Activated CD4-positive, alpha-beta T cell treated with anti-CD3 and anti-CD28 coated beads for 36 hours (primary cell): ENCODE measurements at places on chromosomes 2 and 18.

- no peak for DNase-seq
These were observed 136.2 kb downstream of the LAMA3 start for GRCh38 chr18:23825496-23825895.

DNA sequence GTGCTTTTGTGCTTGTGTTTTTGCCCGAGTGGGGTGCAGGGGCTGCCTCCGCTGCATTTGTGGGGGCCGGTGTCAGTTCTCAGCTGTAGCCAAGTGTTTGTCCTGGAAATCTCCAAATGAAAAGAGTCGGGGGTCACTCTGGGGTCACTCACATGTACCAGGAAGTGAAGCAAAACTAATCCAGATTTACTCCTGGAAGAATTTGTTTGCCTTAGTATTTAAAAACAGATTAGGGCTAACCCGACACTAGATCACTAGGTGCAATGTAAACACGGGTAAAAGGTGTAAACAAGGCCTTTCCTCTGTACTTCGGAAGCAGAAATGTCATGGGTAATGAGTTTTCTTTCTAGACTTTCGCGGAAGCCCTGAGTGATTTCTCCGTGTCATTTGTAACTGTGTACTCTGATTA, 50.3 kb downstream of the GBX2 start:
- DNase-seq, result no peak

- no peak for DNase-seq
These were observed 101.8 kb upstream of the RPE start for GRCh38 chr2:209900638-209901037.

DNA sequence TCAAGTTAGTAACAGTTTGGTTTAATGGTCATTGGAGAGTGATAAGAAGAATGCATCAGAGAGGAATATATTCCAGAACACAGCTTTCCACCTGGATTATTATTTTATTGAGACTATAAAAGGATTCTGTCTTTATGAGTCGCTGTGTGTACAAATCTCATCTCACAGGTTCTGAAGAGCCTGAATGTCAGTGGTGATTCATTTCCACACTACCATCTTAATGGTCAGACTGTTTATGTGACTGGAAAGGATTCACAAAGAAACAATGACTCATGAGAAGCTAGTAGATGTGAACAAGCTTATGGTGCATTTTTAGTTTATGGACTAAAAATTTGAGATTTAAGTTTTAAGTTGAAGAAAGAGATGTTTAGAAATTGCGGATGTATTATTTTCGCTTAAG, 685.4 kb upstream of the NRXN1 start:
- no peak for DNase-seq

- DNase-seq, result no peak
These were observed 207.3 kb downstream of the SH3RF3 start for GRCh38 chr2:109336296-109336695.

DNA sequence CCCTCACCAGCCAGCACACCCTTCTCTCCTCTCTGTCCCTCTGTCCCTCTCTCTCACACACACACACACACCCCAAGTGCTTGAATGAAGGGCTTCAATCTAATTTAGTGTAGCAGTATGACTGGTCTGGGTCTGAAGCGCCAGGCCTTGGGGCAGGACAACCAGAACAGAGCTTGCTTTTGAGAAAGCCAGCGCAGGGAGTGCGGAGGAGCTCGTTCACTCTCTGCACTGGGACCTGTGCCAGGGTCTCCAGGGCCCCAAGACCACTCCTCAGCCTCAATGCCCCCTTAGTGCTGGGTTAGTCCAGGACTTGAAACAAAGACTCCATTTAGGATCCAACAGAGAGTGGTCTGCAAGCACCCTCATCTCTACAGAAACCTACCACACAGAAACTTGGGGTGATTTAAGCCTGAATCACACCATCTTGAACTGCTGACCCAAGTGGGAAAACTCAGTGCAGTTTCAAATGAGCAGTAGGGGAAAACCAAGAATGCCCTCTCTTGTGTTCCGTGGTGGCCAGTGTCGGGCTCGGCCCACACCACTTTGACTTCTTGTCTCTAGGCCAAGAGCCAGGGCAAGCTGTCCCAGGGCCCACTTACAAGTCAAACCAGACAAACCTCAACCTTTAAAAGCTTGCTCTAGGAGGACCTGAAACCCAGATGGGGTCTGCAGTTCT, 66.6 kb upstream of the WIPF1 start:
- DNase-seq, result no peak

DNA sequence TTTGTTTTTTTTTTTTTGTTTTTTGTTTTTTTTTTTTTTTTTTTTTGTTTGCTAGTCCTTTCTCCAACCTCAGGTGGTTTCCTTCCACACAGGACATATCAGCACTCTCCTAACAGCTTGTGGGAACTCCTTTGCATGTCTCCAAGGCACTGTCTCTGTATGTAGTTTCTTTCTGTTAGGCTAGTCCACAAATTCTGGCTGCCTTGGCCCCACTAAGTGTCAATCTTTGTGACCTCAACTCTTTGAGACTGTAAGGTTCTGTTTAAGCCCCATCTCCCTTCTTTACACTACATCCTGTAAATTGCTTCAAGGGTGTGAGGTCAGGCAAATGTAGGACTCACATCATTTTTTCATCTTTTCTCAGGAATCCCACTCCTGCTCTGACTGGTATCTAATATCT, 85.1 kb downstream of the NCOA1 start:
- DNase-seq, result peak; percentile 23

- no peak for DNase-seq
These were observed 29.8 kb upstream of the TMEM214 start for GRCh38 chr2:27003007-27003406.

DNA sequence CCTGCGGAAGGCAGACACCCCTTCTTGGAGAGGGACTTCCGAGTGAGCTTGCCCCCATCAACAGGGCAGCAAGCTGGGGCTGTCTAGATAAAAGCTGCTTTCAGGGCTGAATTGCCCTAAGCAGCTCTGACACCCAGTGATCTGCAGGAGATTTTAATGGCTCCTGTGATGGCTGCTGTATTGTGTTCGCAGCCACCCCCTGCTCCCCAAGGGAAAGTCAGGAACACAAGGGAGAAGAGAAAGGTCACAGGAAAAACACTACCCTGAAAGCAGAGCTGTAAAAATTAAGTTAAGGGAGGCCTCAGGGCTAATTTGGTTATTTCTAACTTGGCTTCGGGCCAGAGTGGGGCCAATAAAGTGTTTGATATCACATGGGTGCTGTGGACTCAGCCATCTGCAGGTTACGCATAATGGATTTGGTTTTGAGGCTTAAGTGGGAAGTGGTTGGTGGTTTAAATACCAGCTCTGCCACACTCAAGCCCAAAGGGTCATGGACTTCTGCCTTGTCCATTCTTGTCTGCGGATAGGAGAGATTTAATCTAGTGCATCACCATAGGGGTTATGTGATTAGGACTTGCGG, 147.6 kb downstream of the CLIP4 start:
- no peak for DNase-seq

DNA sequence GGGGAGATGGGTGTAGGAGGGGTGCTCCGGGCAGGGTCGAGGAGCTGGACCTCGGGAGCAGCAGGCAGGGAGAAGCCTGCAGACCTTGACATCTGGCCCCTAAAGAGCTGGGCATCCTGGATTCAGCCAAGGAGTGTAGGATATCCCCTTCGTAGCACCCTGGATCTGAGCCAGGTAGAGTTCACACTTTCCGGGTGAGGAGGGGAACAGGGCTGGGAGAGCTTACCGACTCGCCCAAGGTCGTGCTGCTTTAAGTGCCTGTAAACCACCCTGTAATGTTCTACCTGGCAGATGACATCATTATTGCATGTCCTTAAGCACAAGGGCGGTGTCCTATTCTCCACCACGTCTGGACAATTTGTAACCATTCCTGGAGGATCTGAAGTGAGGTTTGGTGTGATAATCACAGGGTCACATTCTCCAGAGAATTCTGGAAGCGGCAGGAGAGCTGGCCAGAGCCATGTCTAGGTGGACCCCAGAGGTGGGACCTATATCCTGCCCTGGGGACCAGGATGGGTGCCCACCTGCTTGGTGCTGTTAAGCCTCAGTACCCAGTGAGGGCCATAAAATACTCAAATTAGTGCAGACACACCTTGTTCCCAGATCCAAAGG, 14.6 kb downstream of the ITM2C start:
- no peak for DNase-seq

GRCh38 chr2:75367401-75367800, 168.1 kb upstream of the TACR1 start:
- DNase-seq, result no peak

DNA sequence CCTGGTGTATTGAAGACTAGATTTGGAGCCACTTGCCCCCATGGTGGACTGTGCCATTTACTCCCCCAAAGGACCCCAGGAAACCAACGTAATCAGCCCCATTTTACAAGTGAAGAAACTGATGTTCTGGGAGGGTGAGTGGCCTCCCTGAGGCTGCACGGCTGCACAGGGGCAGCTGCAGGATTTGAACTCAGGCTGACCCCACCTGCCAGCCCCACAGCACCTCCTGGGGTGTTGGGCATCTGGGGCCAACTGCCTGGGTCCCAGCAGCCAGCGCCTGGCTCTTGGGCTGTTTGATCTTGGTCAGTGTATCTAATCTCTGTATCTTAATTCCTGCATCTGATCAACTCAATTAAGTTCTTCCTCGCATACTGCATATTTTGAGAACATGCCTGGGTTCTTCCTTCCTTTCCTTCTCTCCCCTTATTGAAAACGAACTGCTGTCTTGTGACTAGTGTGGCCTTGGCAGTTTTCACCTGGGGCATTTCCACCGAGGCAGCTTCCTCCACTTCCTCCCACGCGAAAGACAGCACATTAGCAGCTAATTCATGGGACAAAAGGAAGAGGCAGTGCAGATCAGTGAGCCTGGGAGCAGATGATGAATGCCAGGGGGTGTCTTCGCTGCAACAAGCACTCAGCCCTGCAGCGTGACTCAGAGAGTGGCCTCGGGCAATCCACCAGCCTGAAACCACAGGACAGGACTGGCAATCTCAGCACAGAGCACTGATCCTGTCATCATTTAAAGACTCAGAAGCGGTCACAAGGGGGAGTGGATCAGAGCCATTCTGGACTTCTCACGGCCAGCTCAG, 184.1 kb upstream of the RAB12 start:
- DNase-seq, result no peak
